Right renal cortex interstitium (tissue), 3 donors: ENCODE measurements at places on chromosomes 6 and 20.
A peak's percentile ranks its signal among the peaks of the same experiment; 100 is the strongest.

DNA sequence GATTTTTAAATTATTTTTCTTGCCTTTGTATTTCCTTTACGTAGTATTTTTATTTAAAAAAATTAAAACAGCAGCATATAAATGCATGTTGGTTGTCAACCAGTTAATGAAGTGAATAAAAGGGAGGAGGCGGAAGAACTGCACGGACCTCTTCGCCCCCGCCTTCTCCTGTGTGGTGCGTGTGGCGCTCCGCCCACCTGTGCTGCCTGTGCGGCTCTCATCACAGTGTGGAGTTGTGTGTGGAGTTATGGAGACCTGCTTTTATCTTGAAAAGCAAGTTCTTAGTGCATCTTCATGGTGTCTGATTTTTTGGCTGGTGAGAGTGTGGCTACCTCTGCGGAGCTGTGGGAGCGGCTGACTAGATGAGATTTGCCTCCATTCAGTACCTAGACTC lies 58.4 kb downstream of the PTPN1 start:
- no peak for DNase-seq

GRCh38 chr20:57868310-57868709 lies 158.5 kb upstream of the PMEPA1 start:
- no peak for DNase-seq

GRCh38 chr20:57183457-57184009 lies 82.9 kb downstream of the BMP7 start:
- DNase-seq: no peak

- no peak for DNase-seq
Measured at GRCh38 chr6:48641544-48641943, 530.5 kb upstream of the PTCHD4 start.

DNA sequence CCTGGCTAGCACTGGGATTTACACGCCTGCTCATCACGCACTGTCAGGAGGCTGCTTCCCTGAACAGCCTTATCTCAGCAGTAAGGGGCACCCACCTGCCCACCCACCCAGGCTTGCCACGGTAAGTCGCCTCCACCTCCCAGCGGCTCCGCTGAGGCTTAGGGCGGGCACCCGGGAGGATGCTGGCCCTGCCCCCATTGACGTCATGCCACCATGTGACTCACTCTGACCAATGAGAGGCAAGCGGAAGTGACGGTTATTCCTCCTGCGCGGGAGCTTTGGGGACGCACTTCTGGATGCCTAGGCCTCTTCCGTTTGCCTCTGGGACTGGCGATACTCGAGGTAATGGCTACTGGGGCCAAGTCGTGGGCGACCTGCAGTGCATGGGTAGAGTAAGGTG lies 256.8 kb downstream of the QKI start:
- no peak for DNase-seq

DNA sequence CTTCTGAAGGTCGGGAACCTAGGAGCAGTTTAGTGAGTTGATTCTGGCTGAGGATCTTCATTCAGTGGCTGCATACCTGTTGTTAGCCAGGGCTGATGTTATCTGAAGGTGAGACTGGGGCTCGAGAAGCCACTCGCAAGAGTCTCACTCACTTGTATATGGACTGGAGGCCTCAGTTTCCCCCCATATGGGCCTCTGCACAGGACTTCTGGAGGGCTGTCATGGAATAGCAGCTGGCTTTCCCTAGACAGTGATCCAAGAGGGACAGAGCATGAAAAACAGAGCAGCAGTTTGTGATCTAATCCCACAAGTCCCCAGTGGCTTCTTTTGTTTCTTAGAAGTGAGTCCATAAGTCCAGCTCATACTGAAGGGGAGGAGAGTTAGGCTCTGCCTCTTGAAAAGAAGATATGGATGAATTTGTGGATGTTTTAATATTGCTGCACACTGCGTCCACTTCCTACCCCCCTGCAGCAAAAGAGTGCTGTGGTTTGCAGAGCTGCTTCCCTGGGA lies 623.4 kb downstream of the CDH26 start:
- no peak for DNase-seq

- DNase-seq: no peak
Measured at GRCh38 chr6:135913785-135914184, 62.3 kb downstream of the PDE7B start.

GRCh38 chr20:34037767-34038166 lies 44.1 kb downstream of the RALY start:
- peak; percentile 54 for DNase-seq

GRCh38 chr6:82264824-82265223 lies 17.3 kb upstream of the IBTK start:
- no peak for DNase-seq

DNA sequence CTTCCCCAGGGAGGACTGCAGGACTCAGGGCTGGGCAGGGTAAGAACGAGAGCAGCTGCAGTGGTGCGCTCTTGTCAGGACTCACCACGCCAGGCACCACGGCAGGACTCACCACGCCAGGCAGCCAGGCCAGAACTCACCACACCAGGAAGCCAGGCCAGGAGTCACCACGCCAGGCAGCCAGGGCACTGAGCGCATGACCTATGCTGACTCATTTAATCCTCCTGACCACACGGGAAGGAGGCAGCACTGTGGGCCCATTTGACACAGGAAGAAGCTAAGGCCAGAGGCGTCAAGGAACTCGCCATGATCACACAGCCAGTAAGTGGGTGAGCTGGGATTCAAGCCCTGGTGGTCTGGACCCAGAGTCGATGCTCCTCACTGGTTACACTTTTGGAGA lies 189.3 kb downstream of the PREX1 start:
- no peak for DNase-seq

DNA sequence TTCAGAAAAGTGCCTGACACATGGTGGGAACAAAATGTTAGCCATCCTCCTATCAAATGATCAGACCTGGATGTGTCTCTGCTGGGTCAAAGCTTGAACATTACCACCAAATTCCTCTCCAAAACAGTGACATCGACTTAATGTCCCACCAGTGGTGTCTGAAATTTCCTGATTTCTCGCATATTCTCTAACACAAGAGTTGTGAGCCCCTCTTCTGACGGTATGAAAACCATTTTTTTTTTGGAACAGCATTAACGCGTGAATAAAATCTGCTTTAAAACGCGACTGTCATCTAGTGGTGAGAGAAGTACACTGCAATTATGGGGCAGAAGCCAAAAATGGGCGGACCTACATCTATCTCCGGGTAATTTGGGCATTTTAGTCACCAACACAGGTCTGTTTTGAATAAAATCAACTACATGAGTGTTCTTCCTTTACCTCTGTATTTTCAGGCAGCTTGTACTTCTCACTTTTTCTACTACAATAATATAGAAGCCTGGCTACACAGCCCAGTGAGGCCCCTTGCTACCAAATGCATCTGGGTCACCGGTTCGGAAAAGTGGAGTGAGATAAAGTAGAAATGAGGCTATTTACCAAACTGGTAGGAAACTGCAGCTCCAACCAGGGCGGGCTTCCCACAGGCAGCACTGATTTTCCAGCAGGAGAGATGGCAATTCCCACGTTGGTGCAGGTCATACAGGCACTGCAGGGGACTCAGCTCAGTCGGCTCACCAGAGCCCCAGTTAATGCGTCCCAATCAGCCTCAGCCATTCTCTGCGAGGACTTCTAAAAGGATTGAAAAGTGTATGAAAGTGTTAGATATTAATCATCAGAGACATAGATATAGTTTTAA lies 27.4 kb downstream of the MGME1 start:
- DNase-seq: no peak

- DNase-seq: no peak
Measured at GRCh38 chr6:19697744-19698290, 139.4 kb upstream of the ID4 start.

GRCh38 chr6:87093651-87094050 lies 1.3 kb downstream of the CGA start:
- DNase-seq: no peak

DNA sequence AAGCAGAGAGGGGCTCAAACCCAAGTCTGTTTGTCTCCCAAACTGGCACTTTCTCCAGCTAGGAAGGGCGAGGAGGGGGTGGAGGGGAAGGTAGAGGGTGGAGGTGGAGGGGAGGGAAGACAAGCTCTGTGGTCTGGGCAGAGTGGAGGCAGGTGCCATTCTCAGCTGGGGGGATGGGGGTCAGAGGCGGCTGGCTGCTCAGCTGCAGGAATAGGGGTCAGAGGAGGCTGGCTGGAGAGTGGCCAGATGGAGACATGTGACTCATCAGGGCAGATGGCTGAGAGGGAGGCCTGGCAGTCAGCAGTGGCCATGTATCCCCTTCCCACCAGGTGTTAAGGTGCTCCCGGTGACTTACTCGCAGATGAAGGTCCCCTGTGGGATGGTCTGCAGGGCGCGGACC lies 3.5 kb upstream of the SLC44A4 start:
- DNase-seq: no peak

- DNase-seq: no peak
Measured at GRCh38 chr6:167129159-167129558, 6.3 kb downstream of the CCR6 start.

DNA sequence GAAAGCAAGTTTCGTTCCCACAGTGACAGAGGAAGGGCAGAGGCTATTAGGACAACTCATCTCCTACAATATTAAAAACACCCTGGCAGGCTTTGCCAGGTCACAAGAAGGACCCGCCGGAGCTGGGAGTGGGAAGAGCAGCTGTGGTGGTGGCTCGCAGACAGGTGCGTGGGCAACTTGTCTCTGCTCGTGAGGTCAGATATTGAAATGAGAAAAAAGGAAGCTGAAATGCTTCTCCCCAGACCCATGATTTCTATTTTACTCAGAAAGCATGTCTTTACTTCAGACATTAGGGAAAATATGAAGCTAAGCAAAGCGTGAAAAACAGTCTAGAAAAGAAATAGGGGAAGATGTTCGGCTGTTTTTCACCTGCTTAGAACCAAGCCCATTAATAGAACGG lies 166.3 kb upstream of the EEF1E1 start:
- DNase-seq: no peak

DNA sequence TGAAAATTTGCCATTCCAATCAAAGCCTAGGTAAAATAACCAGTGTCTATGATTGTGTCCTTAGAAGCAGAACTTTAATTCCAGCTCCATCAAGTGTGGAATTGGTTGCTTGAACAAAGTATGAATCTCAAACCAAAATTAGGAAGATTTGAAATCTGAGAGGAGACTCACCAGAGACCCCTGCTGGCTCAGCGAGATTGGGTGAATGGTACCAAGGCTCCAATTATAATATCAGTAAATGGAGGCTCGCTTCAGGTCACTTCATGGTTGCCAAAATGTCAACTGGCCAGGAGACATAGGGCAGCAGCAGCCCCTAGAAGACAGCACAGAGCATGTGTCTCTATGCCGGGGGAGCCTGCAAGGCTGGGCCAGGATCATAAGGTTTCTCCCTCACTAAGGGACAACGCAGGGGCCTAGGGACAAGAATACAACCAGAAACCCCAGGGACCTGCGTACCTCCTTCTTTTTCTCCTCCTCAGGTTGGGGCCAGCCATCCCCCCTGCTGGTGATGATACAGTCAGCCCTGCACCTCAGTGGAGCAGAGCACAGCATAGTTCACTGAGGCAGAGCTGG lies 14.0 kb downstream of the RBL1 start:
- DNase-seq: no peak

DNA sequence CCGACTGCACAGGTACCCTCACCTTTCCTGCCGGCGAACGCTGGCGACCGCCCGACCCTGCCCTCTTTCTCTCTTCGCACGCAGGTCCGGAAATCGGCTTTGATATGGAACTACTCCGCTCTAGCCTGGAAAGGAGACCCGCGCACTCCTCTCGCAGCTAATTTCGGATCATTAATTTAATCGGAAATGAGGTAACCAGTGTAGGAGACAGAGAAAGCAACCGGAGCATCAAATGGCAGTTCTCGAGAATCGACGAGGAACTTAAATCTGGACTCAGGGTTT lies 949 bp upstream of the ATXN1 start:
- no peak for DNase-seq

GRCh38 chr6:26319405-26320128 lies 45.4 kb upstream of the BTN3A2 start:
- DNase-seq: no peak

- DNase-seq: no peak
Measured at GRCh38 chr20:62558779-62559178, 83.0 kb upstream of the GATA5 start.

DNA sequence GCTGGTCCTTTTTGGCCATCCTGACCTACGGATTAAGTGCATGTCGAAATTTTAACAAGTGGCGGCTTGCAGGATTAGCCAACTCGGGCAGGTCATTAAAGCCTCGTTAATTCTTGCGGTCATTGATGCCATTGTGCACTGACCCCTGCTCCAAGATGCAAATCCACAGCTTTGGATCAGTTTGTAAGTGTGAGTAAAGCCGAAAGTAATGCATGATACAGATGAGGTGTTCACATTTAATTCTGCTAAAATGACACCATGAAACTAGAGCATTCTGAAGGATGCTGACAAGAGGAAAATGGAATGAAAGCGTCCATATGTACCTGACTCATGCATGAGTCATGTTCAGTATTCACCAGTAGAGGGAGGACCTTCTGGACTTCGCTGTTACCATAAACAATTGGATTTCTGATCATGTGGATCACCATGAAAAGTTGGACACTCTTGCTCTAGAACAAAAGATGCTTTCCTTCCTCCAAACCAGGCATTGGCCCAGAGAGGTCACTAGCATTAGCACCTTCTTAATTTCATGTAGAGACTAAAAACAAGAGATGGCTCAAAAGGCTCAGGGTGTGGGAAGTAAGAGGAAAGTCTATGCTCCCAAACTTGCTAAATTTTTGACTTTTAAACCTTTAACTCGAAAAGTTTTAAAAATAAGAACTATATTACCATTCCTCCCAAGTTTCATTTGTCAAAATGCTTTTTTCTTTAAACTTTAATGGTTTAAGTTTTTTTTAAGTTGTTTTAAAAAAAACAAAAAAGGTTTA lies 48.0 kb downstream of the MUC22 start:
- no peak for DNase-seq

DNA sequence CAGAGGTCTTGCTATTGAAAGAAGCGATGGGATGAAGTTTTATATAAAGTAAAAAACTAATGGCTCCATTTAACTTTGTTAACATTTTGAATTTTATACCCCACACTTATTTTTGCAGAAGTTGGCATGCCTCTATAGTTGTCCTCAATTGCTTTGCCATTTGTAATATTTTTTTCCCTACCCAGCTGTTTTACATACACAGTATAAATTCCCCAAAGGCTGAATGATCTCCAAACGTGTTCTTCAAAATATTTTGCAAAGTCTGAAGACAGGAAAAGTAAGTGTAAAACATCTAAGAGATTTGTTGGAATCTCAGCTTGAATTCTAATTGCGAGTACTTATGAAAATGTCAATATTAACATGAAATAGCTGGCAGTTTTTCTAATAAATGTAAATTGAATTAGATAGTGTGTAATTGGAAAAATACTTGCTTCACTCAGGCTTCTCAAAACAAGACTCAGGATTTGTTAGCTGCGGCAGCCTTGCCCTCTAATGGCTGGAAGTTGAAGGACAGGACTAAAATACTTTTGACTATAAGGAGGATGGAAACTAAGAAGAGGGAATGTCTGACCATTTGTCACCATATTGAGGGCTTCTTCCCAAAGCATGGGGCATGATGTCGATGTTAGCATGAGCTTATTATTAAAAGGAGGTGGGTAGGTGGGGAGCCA lies 226.8 kb downstream of the UST start:
- no peak for DNase-seq

- no peak for DNase-seq
Measured at GRCh38 chr6:150001295-150002008, 23.9 kb downstream of the RAET1L start.
